A549 treated with RU486 at 1 μM for 4 hours (cell line): ENCODE measurements at places on chromosomes 5 and 9. TPM values are rescaled to one million over a fixed set of nuclear protein-coding genes. Genes with fewer than 3 reads are reported as not detected.

TRPM3 gene
- not detected in 5 replicates for total RNA-seq

ROPN1L gene
- 1.1 to 2.7 TPM (median 2.1 TPM) in 5 replicates for total RNA-seq

OR1Q1 gene
- not detected in 5 replicates for total RNA-seq

IFNE gene
- 0.86 to 2.3 TPM (median 1.4 TPM) in 5 replicates for total RNA-seq

PCDH12 gene
- not detected in 5 replicates for total RNA-seq

HRCT1 gene
- total RNA-seq: 0.28 to 0.48 TPM (median 0.30 TPM) in 3 of 5 replicates, not detected in the others

RNF208 gene
- total RNA-seq: 1.1 to 2.2 TPM (median 2.0 TPM) in 5 replicates

ANKRD34B gene
- 0.02 to 0.06 TPM (median 0.05 TPM) in 3 of 5 replicates, not detected in the others for total RNA-seq

CDC20B gene
- total RNA-seq: 0.05 to 0.11 TPM (median 0.09 TPM) in 3 of 5 replicates, not detected in the others

CKMT2 gene
- total RNA-seq: not detected in 5 replicates

IFNA2 gene
- total RNA-seq: not detected in 5 replicates

FEM1C gene
- total RNA-seq: 2.9 to 7.5 TPM (median 7.0 TPM) in 5 replicates

DCAF10 gene
- 10.8 to 14.2 TPM (median 11.7 TPM) in 5 replicates for total RNA-seq

FGF18 gene
- 0.30 to 1.00 TPM (median 0.51 TPM) in 5 replicates for total RNA-seq

FYB1 gene
- total RNA-seq: 8.0 to 19.0 TPM (median 13.3 TPM) in 5 replicates

DBH gene
- not detected in 5 replicates for total RNA-seq

SPINK4 gene
- not detected in 5 replicates for total RNA-seq

GBGT1 gene
- total RNA-seq: 1.6 to 2.7 TPM (median 2.2 TPM) in 5 replicates

EIF4E1B gene
- total RNA-seq: not detected in 5 replicates

SLC34A1 gene
- total RNA-seq: not detected in 5 replicates
